ENCODE measurements at places on chromosomes 13 and 19.
A peak's percentile ranks its signal among the peaks of the same experiment; 100 is the strongest.

GRCh38 chr13:44331446-44331845 is 42.2 kb upstream of the SERP2 start:
- peak; percentile 45 for DNase-seq

GRCh38 chr19:35673121-35673804 is 6.9 kb downstream of the UPK1A start:
- peak; percentile 82 for DNase-seq

DNA sequence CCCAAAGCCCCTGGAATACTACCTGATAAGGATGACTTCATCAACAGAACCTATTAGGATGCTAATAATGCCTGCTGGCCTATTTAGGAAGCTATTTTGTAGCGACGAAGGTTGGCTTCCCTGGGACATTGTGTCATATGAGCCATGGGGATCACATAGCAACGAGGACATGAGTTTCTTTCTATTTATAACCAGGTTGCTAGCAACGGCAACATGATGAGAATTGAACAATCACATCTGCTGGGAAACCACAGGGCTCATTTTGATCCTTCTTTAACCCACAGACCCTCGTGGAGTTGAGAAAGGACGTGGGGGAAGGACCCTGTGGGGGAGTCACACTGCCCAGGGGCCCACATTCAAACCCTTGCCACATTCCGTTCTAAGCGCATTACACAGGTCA is 172.2 kb downstream of the COL4A1 start:
- DNase-seq, result no peak

DNA sequence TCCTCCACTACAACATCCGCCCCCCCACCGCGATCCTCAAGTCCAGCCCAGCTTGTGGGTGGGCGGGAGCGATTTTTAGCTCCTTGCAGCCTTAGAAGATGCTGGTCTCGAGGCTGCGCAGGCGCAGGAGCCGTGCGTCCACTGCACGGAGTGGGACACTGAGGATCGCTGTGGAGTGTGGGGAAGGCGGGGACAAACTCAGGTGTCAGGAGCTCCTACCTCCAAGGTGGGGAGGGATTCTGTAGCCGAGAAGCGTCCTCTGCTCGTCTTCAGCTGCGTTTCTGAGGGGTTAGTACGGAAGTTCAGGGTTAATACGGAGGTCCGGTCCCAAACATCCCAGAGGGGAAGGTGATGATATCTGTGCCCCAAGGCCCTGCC is at the start of gene RTBDN:
TSS of gene RTBDN (minus strand) at position 14 of the 378 bp plus-strand sequence. CDS start 4,600 bp downstream, outside the sequence.
- no peak for DNase-seq

- no peak for DNase-seq
Measured at GRCh38 chr13:65090186-65090585, 2139.9 kb downstream of the PCDH9 start.
